Articular chondrocyte of knee joint (primary cell): ENCODE measurements at places on chromosomes 16 and 17. TPM values are rescaled to one million over a fixed set of nuclear protein-coding genes. Genes with fewer than 3 reads are reported as not detected.

The OSBPL7 gene
- 6.8 and 9.5 TPM in 2 replicates for total RNA-seq

The SMPD3 gene
- 0.26 and 0.32 TPM in 2 replicates for total RNA-seq

The TEKT1 gene
- not detected in 2 replicates for total RNA-seq

The ATP2C2 gene
- not detected in 2 replicates for total RNA-seq

The PRDM7 gene
- total RNA-seq = not detected in 2 replicates

The SHBG gene
- 1.3 TPM in 1 of 2 replicates, not detected in the other for total RNA-seq

The SLC38A8 gene
- total RNA-seq = not detected in 2 replicates

The CRISPLD2 gene
- total RNA-seq = 45.5 and 53.3 TPM in 2 replicates

The FBXO47 gene
- total RNA-seq = 0.13 TPM in 1 of 2 replicates, not detected in the other

The RPRML gene
- not detected in 2 replicates for total RNA-seq

The STH gene
- total RNA-seq = not detected in 2 replicates

The UTP4 gene
- 19.5 and 21.2 TPM in 2 replicates for total RNA-seq

The NPIPA3 gene
- 0.22 and 0.52 TPM in 2 replicates for total RNA-seq

The TBC1D16 gene
- 23.9 and 29.1 TPM in 2 replicates for total RNA-seq

The KRTAP3-1 gene
- not detected in 2 replicates for total RNA-seq
